Stimulated activated CD4-positive, alpha-beta T cell treated with anti-CD3 and anti-CD28 coated beads, Interleukin-2, amount 100 ng/mL, for 48 hours (primary cell): ENCODE measurements at places on chromosomes 16 and 17.
A peak's percentile ranks its signal among the peaks of the same experiment; 100 is the strongest.

GRCh38 chr17:75059369-75060345, 12.6 kb downstream of the KCTD2 start:
- DNase-seq = no peak

GRCh38 chr16:69111876-69112230, 6.4 kb downstream of the HAS3 start:
- DNase-seq = no peak

- DNase-seq = no peak
Measured at GRCh38 chr16:30601966-30602365, 8.2 kb downstream of the ZNF689 start.

GRCh38 chr16:61419791-61420190, 616.4 kb downstream of the CDH8 start:
- DNase-seq = no peak

GRCh38 chr16:1950559-1950958, 3.9 kb downstream of the RPL3L start:
- no peak for DNase-seq

GRCh38 chr17:55735731-55736405, 13.2 kb upstream of the TMEM100 start:
- DNase-seq = peak; percentile 32

- no peak for DNase-seq
Measured at GRCh38 chr17:64041912-64042311, 21.5 kb upstream of the ICAM2 start.

GRCh38 chr16:89841275-89841674, 13.0 kb downstream of the SPIRE2 start:
- DNase-seq = no peak

- no peak for DNase-seq
Measured at GRCh38 chr17:66290101-66290722, 12.2 kb upstream of the PRKCA start.

- DNase-seq = no peak
Measured at GRCh38 chr16:71264299-71264698, 24.9 kb downstream of the CMTR2 start.

DNA sequence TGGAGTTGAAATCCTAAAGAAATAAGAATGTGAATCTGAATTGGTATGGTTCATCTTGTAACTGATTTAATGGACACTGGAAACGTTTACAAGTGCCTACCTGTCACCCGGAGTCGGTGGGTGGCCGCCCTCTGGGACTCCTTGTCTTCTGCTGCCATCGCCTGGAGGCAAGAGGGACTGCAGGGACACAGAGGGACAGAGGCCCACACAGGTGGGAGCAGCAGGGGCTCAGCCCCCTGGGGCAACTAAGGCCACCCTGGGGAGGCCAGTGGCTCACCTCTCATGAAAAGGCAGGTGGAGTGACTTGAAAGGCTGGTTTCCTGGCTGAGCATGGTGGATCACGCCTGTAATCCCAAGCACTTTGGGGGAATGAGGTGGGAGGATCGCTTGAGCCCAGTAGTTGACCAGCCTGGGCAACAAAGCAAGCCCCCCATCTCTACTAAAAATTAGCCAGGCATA, 23.2 kb downstream of the TMEM92 start:
- DNase-seq = peak; percentile 87

- DNase-seq = no peak
Measured at GRCh38 chr16:58042886-58043515, 17.4 kb downstream of the MMP15 start.

DNA sequence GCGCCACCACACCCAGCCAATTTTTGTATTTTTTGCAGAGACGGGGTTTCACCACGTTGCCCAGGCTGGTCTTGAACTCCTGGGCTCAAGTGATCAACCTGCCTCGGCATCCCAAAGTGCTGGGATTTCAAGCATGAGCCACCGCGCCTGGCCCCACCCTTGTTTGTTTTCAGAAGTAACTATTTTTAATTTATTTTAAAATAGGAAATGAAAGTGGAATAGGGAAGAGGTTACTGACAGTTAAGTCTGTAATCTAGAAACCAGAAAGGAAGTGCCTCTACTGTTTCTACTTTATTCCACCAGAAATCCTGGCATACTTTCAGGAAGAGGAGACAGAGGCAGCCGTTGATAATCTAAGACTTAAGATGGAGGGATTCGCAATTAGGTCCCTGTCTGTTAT, 225.6 kb downstream of the TANC2 start:
- no peak for DNase-seq

GRCh38 chr17:45371414-45372324, 54.8 kb upstream of the MAP3K14 start:
- DNase-seq = peak; percentile 50

GRCh38 chr16:67666032-67666551, 458 bp downstream of the ENKD1 start:
- DNase-seq = no peak

GRCh38 chr16:5003211-5003610, 30.5 kb downstream of the NAGPA start:
- DNase-seq = no peak
